Progenitor cell of endocrine pancreas (in vitro differentiated cells): ENCODE measurements at places on chromosomes 2 and 18.

DNA sequence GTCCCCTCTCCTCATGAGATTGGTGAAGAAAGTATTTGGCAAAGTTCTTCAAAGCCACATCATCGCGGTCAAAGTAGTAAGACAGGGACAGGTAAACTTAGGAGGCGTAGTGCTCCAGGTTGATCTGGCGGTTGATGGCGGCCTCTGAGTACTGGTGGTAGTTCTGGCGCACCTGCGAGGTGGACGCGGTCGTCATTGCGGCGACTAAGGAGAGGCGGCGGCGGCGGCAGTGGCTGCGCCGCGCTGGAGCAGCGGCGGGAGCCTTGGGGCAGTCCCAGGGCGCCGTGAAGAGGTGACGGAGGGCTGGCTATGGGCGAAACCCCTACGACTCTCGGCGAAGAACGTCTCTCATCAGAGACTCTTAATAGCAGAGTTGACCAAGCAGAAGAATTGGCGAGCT lies 107.2 kb upstream of the UBE2E3 start:
- DNase-seq, result no peak

- DNase-seq, result no peak
These were observed 7.5 kb downstream of the COPS8 start for GRCh38 chr2:237092920-237093781.

DNA sequence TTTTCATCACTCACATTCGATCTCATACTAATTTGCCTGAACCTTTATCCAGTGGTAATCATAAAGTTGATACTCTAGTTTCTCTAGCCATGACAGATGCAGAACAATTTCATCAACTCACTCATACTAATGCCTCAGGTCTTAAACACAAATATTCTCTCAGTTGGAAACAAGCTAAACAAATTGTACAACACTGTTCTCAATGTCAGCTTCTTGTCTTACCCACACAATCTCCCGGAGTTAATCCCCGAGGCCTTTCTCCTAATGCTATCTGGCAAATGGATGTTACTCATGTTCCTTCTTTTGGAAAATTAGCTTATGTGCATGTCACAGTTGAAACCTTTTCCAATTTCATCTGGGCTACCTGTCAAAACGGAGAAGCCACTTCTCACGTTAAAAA lies 11.5 kb upstream of the CNOT11 start:
- DNase-seq, result no peak

- DNase-seq, result no peak
These were observed 113.6 kb downstream of the METTL8 start for GRCh38 chr2:171320208-171320621.

DNA sequence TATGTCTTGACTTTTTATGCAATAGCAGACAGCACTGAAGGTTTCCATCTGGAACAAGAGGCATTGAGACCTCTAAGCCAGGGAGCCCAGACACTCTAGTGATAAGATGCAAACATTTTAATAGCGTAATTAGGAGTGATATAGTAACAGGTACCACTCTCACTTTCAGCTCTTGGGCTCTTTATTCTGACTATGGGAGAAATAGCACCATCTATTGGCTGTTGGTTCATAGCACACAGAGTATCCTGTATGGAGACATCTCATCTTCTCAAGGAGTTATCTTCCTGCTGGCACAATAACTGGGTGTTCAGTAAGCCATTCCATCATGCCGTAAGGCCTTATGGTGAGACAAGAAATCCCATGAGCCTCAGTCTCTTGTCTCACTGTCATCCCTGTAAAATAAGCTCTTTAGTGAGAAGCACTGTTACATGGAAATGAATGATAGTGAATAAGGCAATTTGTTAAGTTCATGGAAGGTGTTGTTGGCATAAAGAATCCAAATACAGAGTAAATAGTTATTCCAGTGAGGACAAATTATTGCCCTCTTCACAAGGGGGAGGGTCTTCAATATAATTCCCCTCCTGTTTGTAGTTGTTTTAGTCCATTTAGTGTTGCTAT lies 48.3 kb downstream of the THUMPD2 start:
- no peak for DNase-seq

DNA sequence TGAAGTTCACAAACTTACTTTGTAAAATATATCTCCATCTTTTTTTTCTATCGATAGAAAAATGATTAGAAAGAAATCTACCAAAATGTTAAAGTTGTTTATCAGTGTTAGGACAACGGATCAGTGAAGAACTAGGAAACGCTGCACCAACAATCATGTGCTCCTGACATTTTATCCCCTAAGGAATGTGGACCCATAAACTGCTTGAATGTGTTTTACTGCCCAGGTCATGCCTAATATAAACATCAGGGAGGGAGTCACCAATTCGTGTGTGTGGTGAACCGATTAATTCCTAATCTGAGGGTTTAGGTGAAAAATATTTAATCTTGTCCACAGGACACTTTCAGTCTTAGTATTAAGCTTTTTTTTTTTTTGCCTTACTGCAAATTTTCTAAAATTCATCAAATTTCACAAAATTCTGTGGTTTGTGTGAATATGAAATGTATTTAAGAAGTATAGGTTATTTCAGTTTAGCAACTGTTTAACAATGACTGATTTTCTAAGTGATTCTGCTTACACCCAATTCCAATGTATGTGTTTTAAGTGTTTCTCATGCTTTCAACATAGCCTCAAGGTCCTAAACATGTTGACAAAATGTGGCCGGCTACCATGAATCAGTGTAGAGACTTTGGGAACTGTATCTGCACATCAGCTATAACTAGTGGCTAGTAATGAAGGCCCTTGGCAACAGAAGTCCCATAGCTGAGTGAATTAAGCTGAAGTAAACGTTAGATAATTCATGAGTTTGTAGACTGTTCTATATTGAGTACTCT lies 11.1 kb upstream of the KIDINS220 start:
- no peak for DNase-seq
